Hepatic stellate cell (primary cell): ENCODE measurements at places on chromosomes 6 and 20.

GRCh38 chr6:141401168-141401567 lies 731.6 kb upstream of the GJE1 start:
- no peak for DNase-seq

- DNase-seq = no peak
These were observed 173.1 kb upstream of the KCNK16 start for GRCh38 chr6:39495640-39496039.

DNA sequence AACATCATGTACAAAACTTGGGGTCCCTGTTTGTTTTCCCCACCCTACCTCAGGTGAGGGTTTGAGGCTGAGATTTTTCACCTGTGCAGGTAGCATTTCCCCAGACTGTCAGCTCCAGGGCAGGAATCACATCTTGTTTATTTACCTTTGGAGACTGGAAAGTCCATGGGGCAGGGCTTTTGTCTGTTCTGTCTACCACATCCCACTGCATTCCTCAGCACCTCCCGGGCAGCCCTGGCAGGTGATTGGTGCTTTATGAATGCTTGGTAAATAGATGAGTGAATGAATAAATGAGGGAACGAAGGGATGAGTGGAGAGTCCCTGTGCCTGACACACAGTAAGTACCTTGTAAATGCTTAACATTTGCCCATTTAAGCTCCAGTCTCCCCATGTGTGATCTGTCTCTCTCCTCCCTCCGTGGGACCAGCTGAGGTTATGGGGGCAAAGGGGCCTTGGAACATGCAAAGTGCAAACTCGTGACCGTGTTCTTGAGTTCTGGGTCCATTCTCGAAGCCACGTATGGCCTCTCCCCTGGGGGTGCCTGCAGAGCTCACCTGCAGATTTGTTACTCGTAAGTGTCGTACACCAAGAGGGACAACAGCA lies 69.7 kb upstream of the PMEPA1 start:
- no peak for DNase-seq

- no peak for DNase-seq
These were observed 97.6 kb upstream of the DEFB112 start for GRCh38 chr6:50147371-50147770.

DNA sequence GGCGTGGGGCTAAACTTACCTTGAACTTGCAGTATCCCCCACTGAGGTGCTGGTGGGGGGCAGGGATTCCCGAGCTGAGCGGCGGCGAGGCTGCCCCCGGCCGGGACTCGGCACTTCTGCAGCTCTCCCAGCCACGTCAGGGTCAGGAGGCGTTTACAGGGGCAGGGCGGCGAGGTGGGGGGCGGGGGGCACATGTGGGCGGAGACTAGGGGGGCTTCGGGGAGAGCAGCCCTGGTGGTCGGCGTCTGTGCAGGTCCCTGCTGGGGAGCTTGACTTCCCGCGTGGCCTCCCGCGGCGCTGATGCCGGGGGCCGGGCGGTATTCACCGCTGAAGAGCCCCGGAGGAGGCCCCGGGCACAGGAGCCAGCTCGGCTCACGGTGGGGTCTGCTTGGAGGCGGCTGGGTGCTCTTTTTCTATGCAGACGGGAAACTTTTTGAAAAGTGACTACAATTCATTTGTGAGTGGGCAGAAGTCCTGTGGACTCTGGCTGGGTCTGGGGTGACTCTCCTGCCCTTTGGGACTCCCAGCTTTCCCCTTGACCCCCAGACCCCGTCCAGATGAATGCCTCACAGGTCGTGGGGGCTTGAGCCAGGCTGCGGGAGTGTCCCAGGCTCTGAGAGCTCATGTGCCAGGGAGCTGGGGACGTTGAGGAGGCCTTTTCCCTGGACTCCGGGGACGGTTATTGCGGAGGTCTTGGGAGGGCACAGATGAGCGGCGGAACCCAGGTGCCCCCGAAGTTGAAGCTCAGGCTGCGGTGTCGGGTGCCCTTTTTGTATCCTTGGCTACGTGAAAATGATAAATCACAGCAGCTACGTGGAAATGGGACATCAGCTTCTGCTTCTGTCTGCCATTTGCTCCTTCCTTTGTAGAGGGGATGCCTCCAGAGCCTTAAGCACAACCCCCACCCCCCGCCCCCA lies 75.9 kb upstream of the GATA5 start:
- no peak for DNase-seq

DNA sequence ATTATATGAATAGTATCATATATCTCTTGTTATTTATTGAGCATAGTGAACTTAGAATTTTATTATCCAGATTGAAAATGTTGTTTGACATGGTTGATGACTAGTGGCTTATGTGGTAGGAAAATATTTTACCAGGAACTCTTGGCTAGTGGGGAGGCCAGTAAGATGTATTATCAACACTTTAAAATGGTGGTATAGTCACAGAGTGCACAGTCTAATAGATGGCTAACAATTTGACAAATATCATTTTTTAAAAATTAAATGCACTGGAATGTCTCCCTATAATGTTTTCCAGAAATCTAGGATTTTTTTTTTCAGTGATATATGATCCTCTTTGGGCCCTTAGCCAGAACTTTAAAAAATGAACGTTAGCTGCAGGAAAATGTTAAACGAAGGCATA lies 26.9 kb upstream of the EYA4 start:
- no peak for DNase-seq

GRCh38 chr20:57747861-57748481 lies 38.2 kb upstream of the PMEPA1 start:
- DNase-seq = no peak

DNA sequence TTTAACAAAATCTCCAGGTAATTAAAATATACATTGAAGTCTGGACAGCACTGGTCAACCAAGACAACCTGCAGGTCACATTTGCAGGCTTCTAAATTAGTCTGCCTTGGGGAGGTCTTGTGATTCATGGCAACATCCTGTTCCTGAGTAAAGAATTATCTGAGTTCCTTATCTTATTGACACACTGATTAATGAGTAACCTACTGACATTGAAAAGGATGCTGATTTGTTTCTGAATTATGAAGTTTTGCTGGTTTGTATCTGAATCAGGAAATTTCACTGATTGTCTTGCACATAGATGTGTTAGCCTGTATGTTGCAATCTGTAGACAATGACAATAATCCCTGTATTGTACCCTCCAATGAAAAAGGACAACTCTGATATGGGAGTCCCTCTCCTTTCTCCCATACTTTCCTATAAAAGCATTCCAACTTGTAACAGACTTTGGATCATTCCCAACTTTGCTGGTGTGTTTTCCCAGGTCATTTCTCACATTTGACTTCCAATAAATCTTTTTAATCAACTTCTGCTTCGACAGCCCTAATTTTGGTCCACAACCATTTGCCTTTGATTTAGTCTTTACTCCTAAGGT lies 80.0 kb downstream of the LAMP5 start:
- no peak for DNase-seq
